ENCODE measurements at places on chromosomes 1 and 21.

- DNase-seq = no peak
Observed at GRCh38 chr21:31553926-31554325, 105.6 kb upstream of the SOD1 start.

GRCh38 chr1:80282536-80282935, 1276.0 kb upstream of the ADGRL4 start:
- no peak for DNase-seq

DNA sequence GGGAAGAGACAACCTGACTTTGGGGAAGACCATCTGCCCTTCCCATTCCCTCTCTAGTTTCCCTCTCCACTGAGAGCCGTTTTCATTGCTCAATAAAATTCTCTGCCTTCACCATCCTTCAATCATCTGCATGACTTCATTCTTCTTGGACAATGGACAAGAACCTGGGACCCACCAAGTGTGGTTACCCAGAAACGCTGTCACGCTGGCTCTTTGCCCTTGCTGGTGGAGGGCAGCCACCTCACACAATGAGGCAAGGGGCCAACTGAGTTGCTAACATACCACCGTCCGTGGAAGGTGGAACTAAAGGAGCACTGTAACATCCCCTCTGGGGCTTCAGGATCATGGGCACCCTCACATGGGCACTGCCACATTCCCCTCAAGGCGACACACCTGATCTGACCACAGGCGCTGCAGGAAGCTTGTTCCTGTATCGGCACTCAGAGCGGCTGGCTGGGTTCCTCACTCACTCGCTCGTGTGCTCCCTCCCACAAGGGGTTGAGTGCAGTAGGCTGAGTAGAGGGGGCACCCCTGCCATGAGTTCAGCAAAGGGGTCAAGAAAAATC, 652.4 kb downstream of the PLPP3 start:
- DNase-seq = no peak

GRCh38 chr1:65894738-65895605, 102.3 kb downstream of the PDE4B start:
- DNase-seq = no peak

DNA sequence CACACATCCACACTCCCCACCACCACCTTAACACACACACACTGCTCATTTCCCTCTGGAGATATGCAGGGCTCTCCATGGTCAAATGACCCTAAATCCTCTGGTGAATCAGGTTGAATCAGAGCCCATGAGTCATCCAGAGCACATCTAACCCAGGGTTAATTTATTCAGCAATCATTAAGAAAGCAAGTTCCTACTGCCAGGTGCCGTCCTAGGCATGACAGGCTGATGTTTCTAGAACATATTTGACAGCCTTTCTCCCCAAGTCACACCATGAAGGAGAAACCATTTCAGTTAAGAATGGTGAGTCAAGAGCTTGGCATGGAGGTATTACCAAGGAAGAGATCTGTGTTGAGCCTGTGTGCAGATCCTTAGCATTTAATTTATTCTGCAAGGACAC, 194.3 kb upstream of the CAMK1G start:
- peak; percentile 94 for DNase-seq

DNA sequence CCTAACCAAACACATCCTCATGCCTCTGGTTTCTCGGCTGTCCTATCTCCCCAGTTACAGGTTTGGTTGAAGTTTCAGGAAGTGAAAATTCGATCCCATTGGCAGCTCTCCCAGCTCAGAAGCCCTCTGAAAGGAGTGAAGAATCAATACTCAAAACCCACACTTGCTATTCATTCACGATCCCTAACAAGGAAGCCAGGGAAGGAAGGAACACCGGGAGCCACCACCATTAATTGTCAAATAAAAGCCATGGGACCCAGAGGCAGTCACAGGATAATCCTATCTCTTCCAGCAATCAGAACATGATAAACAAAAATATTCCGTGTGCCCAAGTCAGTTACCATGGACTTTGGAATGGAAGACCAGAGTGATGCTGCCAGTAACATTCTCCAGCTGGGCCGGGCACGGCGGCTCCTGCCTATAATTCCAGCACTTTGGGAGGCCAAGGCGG, 7.0 kb downstream of the TMPRSS2 start:
- DNase-seq = no peak

DNA sequence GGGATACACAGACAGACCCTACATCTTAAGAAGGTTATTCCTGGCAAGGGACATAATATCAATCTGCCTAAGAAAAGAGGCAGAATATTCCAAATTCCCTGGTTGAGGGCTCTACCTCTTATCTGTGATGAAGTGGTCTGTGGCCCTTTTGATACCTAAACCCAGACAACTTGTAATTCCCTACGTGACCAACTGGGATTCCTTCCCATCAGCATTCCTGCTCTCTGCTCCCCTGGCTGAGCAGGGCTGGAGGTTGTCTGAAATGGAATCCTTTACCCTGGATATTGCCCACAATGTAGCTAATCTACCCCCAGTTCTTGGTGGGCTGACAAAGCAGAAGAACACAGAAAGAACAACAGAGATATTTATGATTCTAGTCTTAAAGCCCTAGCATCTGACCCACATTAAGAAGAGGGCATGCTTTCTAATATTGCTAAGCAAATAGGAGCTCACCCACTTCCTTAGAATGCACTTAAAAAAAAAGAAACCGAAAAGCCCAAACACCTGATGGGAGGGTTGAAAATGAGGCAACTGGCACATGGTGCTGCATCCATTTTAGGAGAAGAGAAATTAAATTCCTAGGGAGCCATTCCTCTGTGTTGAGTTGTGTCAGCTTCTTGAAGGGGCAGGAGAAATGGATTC, 36.8 kb downstream of the GADD45A start:
- DNase-seq = no peak

- DNase-seq = no peak
Observed at GRCh38 chr1:214934045-214934444, 148.5 kb upstream of the KCNK2 start.

DNA sequence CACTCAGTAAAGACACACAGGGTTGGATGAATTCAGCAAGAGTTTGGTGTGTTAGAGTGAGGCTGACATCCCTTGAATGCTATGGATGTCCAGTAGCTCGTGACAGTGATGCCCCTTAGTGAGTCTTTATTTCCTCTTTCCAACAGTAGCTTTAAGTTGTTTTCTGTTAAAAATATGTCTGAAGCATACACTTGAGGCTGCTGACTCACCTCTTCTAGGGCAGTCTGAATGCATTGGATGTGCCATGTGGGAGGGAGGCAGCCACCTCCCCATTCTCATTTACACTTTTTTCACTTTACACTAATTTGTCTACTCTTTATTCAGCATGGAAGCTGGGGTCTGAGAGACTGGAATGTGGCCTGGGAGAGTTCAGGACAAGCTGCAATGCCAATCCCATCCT, 17.6 kb downstream of the NOS1AP start:
- no peak for DNase-seq

DNA sequence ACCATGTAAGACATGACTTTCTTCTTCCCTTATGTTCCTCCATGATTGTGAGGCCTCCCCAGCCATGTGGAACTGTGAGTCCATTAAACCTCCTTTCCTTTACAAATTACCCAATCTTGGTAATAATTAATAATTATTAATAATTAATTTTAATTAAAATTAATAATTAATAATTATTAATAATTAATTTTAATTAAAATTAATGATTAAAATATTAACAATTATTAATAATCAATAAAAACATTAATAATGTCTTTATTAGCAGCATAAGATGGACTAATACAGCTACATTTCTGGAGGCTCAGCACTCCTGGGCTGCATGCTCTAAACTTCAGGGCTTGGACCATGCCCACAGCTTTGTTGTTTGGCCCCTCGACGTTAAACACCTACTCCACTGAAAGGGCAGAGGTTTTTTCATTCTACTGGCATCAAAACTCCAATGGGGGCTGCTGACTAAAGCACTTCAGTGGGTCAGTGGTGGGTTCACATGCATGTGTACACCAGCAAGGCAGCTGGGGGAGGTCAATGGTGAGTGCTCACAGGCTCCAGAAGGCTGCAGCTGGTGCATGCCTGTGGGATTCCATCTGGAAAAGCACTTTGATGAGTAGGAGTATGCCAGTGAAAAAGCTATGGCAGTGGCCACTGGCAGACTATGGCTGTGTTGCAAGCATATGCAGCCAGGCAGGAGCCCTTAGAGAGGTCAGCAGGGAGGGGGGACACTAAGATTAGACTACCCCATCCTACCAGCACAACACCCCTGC, 561.3 kb downstream of the NCAM2 start:
- no peak for DNase-seq

GRCh38 chr21:23887725-23888306, 1719.5 kb downstream of the MRPL39 start:
- no peak for DNase-seq

DNA sequence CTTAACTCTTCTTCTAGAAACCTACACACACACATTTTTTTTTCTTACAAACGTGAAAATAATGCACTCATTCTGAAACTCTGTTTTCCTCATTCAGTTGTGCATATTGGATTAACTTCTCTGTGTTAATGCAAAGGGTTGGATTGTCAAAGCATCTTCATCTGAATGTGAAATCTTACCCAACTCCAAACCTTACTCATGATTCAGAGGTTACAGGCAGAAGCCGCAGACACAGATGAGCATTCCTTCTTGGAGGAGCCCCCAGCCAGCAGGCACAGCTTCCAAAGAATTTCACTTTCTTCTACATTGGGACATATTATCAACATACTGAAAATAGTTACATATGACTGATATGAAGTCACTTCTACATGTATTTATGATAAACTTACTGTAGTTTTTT, 15.7 kb downstream of the PATJ start:
- peak; percentile 40 for DNase-seq

All from NCI-H226 (cell line).